Stimulated activated CD8-positive, alpha-beta memory T cell treated with anti-CD3 and anti-CD28 coated beads, Interleukin-2, amount 100 ng/mL, for 1 hour (primary cell): ENCODE measurements at places on chromosomes 16 and 17.

GRCh38 chr17:57234739-57235092 is 21.6 kb upstream of the MSI2 start:
- no peak for DNase-seq

GRCh38 chr17:65561452-65562205 is at the start of gene AXIN2:
Gene AXIN2 (minus strand): TSS chr17:65561648. CDS start chr17:65558620, 3,028 bp downstream.
- peak; percentile 67 for DNase-seq

GRCh38 chr17:55452139-55452790 is 30.6 kb upstream of the MMD start:
- no peak for DNase-seq

DNA sequence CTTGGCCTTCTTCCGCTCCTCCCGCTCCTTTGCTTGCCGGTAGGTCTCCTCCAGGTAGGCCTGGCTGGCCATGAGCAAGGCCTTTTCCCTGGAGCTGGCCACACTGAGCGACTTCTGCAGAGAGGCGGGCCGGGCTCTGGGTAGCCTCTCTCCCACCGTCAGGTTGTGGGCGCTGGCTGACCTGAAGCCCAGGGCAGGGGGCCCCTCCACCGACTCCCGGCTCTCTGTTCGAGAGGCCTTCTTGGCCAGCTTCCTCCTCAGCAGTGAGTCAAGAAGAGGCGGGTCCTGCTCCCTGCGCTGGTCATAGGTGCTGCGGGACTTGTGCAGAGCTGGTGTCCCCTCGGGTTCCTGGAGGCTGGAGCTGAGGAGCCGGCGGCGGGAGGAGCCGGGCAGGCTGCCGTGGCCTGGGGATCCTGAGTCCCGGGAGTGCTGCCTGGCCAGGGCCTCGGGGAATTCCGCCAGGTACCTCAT is 12.8 kb downstream of the GPR179 start:
- no peak for DNase-seq

DNA sequence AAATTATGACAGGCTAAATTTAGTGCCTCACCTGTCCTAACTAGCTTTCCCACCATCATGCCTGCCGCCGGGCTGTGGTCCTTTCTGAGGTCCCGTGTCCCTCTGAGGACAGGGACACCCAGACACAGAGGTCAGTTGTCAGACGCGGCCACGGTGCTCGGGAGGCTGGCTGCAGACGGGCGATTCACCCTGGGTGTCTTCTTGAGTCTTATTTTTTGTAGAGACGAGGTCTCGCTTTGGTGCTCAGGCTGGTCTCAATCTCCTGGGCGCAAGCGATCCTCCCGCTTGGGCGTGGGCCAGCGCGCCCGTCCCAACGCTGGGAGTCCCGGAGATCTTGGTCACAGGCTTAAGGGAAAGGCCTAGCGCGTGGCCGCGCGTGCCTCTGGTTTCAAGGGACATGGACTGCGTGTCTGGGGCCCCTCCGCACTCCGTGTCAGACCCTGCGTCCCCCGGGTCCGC is 797 bp upstream of the RAB11FIP3 start:
- no peak for DNase-seq

- DNase-seq: no peak
Measured at GRCh38 chr16:46897471-46897870, 13.3 kb downstream of the GPT2 start.

- DNase-seq: no peak
Measured at GRCh38 chr16:2482249-2482648, 7.3 kb downstream of the TBC1D24 start.

- DNase-seq: no peak
Measured at GRCh38 chr16:65668064-65668595, 546.3 kb upstream of the CDH11 start.

DNA sequence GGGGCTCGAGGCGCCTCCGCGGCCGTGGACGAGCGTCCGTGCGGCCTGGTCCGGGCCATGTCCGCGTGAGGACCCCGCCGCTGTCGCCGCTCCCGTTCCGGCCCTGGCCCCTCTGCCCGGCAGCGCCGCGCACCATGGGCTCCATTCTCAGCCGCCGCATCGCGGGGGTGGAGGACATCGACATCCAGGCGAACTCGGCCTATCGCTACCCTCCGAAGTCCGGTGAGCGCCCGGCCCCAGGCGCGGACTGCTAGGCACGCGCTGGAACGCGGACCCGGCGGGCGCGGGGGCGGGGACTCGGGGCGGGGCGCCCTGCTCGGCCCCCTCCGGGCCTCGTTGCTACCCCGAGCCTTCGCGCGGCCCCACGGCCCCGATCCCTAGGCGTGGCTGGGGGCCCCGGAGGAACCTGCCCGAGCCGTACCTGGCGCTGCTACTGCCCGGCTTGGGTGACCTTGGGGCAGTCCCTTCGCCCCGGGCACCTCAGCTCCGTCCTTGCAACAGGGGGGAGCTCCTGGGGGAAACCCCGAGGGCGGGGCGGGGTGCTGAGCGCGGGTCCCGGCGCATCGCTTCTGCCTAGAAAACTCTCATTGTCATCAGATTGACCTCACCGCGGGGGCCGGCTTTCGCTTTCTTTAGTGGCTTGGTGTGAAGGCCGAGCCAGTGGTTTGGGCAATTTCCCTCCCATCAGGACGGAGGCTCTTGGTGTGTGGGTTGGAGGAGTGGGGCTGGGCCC is 367 bp downstream of the MGRN1 start:
- peak; percentile 38 for DNase-seq

- no peak for DNase-seq
Measured at GRCh38 chr17:80117491-80118401, 16.4 kb downstream of the GAA start.

DNA sequence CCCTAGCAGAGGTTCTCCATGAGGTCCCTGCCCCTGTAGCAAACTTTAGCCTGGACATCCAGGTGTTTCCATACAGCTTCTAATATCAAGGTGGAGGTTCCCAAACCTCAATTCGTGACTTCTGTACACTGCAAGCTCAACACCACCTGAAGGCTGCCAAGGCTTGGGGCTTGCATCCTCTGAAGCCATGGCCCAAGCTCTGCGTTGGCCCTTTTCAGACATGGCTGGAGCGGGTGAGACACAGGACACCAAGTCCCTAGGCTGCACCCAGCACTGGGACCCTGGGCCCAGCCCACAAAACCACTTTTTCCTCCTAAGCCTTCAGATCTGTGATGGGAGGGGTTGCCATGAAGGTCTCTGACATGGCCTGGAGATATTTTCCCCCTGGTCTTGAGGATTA is 1292.0 kb downstream of the CDH8 start:
- DNase-seq: no peak

GRCh38 chr17:57466017-57466471 is 209.7 kb downstream of the MSI2 start:
- no peak for DNase-seq

- DNase-seq: no peak
Measured at GRCh38 chr17:48997103-48997826, at the start of gene IGF2BP1. Gene IGF2BP1 (plus strand): TSS chr17:48997385. CDS start chr17:48997746, 361 bp downstream.

GRCh38 chr17:56887105-56887504 is 26.7 kb downstream of the TRIM25 start:
- no peak for DNase-seq

GRCh38 chr17:63488851-63489250 is 12.0 kb downstream of the ACE start:
- no peak for DNase-seq

DNA sequence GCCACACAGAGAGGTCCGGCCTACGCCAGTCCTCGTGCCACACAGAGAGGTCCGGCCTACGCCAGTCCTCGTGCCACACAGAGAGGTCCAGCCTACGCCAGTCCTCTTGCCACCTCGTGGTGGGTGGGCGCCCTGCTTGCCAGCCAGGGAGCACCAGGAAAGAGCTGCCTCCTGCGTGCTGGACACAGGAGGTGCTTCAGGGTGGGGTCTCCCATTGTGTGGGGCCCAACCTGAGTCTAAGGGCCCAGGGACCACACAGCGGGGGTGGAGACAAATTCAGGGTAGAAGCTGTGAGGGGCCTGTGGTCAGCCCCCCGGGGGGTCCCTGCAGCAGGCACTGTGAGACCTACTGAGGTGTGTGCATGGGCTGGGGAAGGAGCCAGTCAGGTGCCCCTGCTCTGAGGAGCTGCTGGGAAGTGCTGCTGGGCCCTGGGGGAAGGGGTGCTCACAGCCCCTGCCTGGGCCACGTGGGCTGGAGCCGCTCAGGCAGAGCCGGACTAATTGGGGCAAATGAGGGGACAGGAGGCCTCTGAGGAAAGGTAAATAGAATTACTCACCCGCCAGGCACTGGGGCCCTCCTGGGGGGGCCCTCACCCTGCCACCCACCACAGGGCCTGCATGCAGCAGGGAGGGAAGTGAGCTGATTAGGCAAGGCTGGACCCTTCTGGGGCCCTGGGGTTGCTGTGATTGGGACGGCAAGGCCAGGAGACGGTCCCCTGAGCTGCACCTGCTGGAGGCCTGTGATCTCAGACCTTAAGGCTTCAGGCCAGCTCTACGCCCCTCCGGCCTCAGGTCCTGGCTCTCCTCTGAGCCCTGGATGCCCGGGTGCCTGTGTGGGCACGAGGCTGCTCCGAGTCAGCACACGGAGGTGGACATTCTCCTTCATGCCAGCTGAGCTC is 11.0 kb downstream of the GCGR start:
- DNase-seq: no peak

GRCh38 chr17:6187836-6188235 is 117.7 kb downstream of the WSCD1 start:
- no peak for DNase-seq

- no peak for DNase-seq
Measured at GRCh38 chr17:21452377-21453143, 76.4 kb downstream of the KCNJ12 start.

- DNase-seq: no peak
Measured at GRCh38 chr17:76026714-76027158, 370 bp downstream of the EVPL start.

- no peak for DNase-seq
Measured at GRCh38 chr17:72887917-72888316, 204.6 kb downstream of the SLC39A11 start.

DNA sequence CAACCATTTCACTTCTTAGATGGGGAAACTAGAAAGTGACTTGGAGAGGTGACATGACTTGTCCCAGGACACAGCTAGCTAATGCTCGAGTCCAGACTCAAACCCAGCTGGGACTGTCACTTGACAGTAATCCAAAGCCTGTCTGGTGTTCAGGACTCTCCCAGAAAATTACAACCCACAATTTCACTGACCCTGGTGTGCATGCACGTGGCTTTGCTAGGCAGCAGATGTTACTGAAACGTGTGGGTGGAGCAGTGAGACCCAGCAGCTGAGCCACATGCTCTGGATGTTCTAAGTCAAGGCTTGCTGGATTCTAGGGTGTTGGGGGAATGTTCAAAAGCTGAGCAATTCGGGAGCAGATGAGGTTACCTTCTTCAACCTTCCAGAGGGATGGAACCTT is 364.6 kb downstream of the GRIN2A start:
- DNase-seq: no peak

DNA sequence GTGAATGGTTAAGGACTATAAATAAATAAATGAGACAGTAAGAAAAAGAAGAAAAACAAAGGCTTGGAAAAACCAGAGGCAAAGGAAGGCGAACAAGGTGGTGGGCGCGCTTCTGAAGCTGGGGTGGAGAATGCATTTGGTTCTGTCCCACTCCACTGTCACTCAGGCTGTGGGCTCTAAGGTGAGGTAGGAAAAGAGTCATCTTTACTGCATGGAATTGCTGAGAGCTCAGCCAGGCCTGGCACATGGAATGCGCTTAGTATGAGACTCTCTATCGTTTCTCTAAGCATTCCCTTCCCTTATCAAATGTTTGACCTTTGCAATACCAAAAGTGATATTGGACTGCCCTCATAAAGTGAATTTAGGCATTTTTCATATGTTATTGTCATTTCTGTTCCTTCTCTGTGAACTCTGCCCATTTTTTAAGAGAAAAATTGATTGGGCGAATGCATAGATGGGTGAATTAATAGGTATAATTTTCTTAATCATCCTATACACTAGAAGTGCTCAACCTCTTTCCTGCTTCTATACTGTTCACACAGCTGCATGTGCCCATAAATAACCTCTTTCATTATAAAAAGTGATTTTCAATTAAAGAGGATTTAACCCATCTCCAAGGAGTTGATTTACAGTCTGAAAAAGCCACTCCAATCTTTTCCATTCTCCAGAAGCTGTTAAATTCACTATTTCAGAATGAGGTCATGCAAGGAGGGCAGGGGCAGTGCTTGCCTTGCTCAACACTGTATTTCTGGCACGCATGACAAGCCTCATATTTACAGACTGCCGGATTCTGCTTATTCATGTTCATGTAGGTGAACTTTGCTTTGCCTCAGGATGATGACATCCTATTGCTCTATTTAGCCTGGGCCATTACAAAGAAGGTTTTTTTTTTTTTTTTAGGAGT is 87.7 kb downstream of the MYH10 start:
- DNase-seq: no peak
